ENCODE measurements at places on chromosomes 7 and 10. TPM values are rescaled to one million over a fixed set of nuclear protein-coding genes. Genes with fewer than 3 reads are reported as not detected.

ICA1 gene
- 2.7 TPM for total RNA-seq

DNA sequence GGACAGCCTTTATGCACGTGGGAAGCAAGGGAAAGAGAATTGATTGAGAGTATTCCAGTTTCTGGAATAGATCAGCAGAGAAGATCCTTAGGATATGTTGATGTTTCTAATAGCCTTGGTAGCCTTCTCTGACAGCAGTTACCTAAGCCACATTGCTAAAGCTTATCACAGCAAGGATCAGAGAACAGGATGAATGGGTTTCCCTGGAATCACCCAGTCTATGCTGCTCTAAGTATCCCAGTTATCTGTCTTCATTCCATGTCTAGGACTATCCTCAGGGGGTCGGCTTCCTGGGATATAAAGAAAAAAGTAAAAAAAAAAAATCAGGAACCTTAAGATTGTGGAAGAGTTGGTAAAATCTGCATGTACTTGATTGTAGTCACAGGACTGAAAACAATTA lies 352.0 kb upstream of the AKR1E2 start:
- DNase-seq, result no peak

PRKCQ gene
- 49.2 TPM for total RNA-seq

DNA sequence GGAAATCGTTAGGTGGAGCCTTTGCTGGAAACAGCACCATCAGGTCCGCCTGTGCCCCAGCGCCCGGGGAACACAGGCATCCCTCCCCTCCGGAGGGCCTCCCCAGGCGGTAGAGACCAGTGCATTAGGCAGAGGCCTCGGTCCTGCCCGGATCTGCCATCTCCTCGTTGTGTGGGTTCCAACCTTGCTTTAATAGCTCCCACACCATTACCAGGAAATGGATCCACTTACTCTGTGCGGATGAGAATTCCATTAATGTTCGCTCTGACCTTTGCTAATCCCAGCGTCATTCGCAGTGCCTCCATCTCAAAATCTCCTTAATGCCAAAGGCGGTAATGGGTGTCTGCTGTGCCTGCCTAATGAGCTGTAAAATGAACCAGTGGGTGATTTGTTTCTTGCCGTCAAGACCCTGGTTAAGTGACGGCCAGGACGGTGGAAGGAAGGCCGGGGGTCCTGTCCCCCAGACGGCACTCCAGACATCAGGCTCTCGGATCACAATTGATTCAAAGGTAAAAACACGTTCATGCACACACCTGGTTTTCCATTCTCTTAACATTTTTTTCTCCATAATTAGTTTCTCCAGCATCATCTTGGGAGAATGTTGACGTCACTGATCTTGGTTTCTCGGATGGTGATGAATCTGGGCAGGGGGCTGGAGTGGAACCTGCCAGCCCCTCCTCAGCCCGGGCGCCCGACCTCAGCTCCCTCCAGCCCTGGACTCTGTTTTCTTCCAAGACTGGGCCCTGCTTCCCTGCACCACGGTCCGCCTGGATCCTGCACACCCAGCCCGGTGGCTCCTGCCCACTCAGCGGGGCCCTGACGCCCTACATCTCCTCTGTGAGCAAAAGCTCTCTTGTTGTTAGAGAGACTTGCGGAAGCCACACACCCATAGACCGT lies 22.8 kb upstream of the FAM20C start:
- DNase-seq, result no peak

- no peak for DNase-seq
These were observed 131.8 kb downstream of the HECW1 start for GRCh38 chr7:43244232-43244631.

GRCh38 chr7:130649004-130649790 lies 19.4 kb downstream of the COPG2 start:
- peak; percentile 39 for DNase-seq
